ENCODE measurements at places on chromosomes 6 and 20.

DNA sequence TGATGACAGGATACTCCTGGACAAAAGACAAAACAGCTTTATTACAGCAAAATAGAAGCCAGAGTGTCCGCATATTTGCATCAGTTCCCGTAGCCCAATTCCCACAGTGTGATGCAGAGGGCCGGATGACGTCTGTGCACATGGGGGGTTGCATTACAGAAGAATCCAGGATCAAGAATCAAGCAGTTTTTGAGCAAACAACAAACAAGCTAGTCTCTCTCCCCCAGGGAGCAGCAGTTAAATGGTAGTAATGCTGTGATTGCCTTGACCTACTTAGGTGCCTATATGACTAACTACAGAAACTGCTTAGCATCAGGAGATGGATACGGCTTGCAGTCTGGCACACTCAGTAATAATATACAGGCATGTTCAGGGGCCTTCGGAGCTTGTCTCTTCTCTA is 3.2 kb upstream of the SDHAF4 start:
- peak; percentile 36 for DNase-seq

GRCh38 chr6:13810688-13811446 is 3.5 kb downstream of the MCUR1 start:
- no peak for DNase-seq

GRCh38 chr20:20680991-20681508 is 31.4 kb downstream of the RALGAPA2 start:
- no peak for DNase-seq

DNA sequence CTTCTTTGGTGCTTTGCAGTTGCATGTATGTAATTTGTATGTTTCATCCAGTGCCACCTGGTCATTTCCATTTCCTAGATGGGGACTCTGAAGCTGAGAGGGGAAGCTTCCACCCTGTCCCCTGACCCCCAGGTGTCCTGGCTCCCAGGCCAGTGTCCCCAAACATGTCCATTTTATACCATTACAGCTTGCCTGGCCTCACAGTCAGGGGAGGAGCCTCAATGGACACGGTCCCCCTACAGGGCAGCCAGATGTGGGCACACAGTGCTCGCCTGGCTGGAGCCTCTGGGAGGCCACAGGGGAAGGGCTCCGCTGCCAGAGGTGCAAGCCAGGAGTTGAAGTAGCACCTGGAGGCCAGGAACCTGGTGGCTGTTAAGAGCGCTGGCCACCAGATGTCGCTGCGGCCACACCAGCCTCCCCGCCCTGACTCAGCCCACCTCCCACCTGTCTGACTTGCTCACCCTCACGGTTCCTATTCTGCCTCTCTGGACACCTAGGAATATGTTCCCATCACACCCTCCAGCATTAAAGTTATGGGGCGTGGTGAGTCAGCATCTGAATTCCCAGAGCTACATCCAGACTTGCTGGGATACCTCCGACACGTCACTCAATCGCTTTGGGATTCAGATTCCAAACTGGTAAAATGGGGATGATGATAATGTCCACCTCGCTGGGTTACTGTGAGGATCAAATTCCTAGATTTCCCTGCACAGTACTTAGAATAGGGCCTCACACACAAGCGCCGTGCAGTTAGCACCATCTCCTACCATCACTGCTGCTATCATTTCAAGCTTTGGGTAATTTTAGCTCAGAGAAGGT is 107.4 kb downstream of the SULF2 start:
- peak; percentile 66 for DNase-seq

DNA sequence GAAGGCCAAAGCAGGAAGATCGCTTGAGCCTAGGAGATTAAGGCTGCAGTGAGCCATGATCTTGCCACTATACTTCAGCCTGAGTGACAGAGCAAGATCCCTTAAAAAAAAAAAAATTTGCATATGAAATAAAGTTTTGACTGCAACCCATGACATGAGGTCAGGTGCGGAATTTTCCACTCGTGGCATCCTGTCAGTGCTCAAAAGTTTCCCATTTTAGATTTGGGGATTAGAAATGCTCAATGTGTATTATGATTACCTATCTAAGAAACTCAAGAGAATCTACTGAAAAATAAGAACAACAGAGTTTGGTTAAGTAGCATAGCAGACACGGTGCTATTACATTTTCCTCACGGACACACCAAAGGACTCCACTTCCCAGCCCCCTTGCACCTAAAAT is 11.7 kb downstream of the SLC23A2 start:
- no peak for DNase-seq

- no peak for DNase-seq
These were observed 28.8 kb upstream of the ME1 start for GRCh38 chr6:83459663-83460062.

GRCh38 chr20:3980260-3981131 is 34.9 kb downstream of the RNF24 start:
- peak; percentile 28 for DNase-seq

- DNase-seq, result no peak
These were observed 129.7 kb upstream of the HMGCLL1 start for GRCh38 chr6:55708711-55709110.

- DNase-seq, result no peak
These were observed 52.2 kb upstream of the EPB41L1 start for GRCh38 chr20:36102306-36102705.

GRCh38 chr6:166866839-166867637 is 89.3 kb downstream of the RNASET2 start:
- DNase-seq, result no peak

DNA sequence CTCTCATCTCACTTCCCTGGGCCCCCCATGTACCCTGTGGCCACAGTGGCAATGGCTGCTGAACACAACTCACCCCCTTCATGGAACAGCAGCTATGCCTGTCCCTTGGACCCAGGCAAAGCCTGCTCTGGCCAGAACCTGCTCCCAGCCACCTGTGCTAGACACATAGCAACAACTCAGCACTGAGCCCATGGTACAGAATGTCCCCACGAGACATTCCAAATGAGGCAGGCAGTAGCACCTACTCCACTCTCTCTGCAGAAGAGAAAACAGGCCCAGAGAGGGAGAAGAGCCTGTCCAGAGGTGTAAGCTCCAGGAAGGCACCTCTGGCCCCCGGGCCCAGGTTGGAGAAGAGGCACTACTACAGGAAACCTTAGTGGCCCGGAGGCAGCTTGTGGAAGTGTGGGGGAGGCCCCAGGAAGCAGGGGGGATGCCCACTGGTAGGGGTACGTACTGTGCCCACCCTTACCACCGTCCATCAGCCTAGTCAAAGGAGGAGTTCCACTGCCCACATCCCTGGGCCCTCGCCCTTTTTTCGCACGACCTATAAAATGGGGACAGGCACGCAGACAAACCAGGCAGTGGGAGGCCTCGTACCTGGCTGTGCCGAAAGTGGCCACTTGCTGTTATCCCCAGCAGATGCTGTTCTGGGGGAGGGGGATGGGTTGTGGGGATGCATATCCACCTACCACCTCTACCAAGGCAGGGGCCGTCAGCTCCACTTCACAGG is 97.2 kb downstream of the ASXL1 start:
- peak; percentile 15 for DNase-seq

DNA sequence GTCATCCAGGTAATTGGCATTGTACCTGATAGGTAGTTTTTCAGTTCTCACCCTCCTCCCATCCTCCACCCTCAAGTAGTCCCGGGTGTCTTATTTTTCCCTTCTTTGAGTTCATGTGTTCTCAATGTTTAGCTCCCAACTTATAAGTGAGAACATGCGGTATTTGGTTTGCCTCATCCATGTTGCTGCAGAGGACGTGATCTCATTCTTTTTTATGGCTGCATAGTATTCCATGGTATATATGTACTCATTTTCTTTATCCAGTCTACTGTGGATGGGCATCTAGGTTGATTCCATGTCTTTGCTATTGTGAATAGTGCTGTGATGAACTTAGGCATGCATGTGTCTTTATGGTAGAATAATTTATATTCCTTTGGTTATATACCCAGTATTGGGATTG is 45.8 kb downstream of the RPRD1B start:
- DNase-seq, result no peak

DNA sequence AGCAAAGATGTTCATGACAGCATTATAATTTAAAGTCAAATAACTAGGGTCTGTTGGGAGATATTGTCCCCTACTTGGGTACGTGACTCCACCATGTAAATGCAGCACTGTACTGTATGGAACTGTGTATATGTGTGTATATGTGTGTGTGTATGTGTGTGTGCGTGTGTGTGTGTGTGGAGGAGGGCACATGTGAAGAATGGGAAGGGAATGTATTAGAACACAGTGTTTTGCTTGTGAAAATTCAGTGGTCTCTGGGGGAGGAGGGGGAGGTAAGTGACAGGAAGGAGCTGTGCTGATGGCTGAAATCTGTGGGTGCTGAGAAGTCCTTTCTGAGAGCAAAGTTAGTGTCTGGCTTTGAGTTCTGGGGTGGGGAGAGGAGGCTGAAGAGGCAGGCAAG is 23.9 kb upstream of the VEGFA start:
- DNase-seq, result no peak

DNA sequence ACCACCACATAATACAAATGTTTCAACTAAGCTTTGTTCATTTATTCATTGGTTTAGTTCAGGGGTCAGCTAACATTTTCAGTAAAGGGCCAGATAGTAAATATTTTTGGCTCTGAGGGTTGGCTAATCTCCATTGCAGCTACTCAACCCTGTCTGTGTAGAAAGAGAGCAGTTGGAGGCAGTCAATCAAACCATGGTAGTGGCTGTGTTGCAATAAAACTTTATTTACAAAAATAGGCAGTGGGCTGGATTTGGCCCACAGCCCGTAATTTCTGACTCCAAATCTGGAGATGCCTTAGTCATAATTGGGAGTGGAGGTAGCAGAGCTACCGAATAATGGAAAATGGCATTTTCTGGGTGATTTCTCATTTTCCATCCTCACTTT is 242.5 kb upstream of the ZFP64 start:
- no peak for DNase-seq

GRCh38 chr6:4667591-4667990 is 108.6 kb upstream of the CDYL start:
- no peak for DNase-seq

- DNase-seq, result no peak
These were observed 68.7 kb downstream of the FILIP1 start for GRCh38 chr6:75424618-75425548.

DNA sequence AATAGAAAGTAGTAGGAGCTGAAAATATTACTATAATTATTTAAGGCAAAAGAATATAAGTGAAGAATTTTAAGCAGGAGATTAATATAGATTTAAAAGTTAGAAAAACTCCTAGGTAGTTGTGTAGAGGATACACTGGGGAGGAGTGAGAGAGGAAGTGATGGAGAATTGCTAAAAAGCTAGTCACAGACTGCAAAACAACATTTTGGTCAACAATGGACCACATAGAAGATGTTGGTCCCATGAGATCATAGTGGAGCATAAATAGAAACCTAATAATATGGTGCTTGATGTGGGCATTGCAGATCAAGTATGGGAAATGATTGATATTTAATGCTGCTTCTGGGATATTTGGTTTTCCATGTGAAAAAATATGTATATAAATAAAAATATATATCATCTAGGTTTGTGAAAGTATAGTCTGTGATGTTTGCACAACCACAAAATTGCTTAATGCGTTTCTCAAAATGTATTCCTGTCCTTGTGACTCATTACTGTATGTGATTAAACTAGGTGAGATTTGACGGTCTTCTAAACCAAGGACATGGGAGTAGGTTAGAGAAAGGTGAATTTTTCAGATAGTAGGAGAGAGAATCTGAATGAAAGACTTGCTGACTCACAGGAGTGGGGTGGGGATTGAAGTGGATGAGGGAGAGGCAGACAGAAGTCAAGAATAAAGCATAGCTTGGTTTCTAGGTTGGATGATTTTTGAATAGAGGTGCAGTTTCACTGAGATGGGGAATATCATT is 174.0 kb downstream of the BCKDHB start:
- no peak for DNase-seq

- no peak for DNase-seq
These were observed 260.0 kb upstream of the CDYL start for GRCh38 chr6:4516206-4516605.

GRCh38 chr6:56725254-56725653 is 82.6 kb upstream of the DST start:
- DNase-seq, result no peak

- DNase-seq, result no peak
These were observed 32.3 kb downstream of the HDDC2 start for GRCh38 chr6:125269328-125269985.

DNA sequence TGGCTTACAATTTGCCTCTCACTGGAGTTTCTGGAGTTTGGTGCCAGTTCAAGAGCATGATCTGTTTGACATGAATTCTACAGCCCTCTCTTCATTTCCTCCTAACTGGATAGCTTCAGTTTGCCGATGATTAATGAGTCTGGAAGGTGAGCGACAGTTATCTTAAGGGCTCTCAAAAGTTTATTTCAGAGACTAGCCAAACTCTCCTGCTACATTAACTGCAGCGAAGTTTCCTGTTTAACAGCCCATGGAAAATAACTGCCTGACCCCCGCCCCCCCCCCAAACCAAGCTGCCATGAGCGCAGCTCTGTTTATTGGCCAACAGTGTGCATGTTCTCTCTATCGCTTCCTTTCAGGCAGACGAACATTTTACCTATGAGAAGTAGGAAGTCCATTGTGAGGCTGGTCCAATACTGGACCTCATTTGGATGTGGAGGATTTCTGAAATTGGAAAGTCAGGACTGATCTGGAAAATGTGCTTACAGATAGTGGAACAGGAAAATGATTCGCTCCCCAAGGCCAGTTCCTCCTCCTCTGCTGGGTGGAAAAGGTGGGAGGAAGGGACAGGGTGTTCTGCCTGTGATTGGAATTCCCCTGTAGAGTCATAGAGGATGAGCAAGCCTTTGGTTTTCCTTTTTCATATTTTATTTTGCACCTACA is 522.2 kb upstream of the JAG1 start:
- no peak for DNase-seq

DNA sequence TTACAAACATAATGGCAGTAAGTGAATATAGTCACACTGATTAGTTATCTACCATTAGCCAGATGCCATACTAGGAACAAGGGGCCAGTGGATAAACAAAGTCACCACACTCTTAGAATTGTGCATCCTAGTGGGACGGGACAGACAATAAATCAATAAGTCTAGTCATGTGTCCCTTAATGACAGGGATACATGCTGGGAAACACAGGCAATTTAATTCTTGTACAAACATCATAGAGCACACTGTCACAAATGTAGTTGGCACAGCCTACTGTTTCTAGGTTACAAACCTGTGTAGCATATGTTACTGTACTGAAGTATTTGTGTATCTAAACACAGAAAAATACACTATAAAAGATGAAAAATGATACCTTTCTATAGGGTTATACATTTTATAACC is 123.0 kb upstream of the FAM184A start:
- no peak for DNase-seq

DNA sequence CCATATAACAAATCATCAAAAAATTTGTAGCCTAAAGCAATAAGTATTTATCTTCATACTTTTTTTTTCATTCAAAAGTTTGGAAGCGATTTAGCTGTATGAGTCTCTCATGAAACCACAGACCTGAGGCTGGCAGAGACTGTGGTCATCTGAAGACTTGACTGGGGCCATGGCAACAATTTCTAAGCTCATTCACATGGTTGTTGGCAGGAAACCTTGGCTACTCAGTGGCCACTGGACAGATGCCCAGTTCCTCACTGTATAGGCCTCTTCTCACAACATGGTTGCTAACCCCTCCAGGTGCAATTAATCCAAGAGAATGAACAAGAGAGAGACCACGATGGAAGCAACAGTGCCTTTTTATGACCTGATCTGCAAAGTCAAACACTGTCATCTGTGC is 235.9 kb downstream of the BTBD3 start:
- no peak for DNase-seq

GRCh38 chr6:43953256-43953655 is 174.0 kb downstream of the MRPL14 start:
- DNase-seq, result peak; percentile 8

Data from femur (tissue), 1 donor.